ENCODE measurements at places on chromosomes 2 and 18.

DNA sequence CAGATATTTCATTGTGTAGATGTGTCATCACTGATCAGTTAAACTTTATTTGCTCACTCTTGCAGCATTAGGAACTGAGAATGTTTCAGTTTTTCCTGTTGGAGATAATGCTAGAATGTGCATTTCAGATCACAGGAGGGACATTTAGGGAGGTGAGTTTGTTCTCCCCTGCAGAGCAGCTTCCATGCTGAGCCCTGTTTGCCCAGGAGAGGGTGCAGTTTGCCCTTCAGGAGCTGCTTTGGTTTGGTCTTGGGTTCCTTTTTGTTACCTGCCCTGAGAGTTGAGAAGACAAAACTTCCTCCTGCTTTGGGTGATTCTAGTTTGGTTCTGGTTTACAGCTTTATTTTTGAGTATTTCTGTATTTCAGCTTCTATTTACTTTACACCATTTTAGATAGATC lies 49.9 kb downstream of the DGKD start:
- no peak for DNase-seq

GRCh38 chr18:56267334-56267733 lies 371.1 kb downstream of the TXNL1 start:
- DNase-seq: no peak

DNA sequence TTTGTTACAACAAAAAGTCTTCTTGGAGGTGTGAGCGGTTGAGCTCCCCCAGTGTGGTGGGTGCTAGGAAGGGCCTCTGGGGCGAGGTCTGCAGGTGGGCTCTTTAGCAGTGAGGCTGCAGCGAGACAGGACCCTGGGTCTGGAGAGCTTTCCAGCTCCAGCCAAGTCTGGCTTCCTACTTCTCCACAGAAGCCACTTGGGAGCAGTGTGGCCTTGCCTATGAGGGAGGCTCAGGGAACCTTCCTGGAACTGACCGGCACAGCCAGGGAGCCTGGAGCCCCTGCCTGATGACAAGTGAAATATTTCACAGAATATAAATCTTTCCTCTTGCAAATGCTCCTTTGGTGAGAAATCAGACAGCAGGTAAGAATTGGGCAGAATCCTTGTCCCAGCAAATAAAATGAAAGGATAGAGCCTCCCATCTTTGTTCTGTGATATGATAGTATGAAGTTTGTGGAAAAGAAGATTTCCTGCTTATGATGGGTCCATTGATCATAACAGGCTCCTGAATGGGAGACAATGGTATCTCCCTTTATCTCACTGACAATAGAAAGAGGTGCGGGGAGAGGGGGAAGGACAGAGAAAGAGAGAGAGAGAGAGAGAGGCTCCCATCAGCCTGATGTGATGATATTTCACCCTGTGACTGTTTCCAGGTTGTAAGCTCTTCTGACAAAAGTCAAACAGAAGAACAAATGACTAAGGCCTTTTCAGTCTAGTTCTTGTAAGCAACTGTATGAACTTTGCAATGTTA lies 289.8 kb upstream of the SPRED2 start:
- no peak for DNase-seq

DNA sequence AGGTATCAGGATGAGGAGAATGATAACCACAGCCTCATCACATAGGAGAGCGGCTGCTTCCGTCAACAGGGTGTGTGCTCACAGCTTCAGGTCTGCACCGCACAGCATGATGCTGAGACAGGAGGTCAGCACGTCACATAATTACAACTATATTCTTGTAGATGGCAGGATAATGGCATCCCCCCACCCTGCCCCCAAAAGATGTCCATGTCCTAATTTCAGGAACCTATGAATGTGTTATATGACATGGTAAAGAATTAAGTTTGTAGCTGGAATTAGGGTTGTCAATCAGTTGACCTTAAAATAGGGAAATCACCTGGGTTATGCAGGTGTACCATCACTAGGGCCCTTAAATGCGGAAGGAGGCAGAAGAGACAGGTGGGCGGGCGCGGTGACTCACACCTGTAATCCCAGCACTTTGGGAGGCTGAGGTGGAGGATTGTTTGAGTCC lies 73.9 kb downstream of the ARL4C start:
- DNase-seq: no peak

- no peak for DNase-seq
These were observed 223.2 kb upstream of the PIK3C3 start for GRCh38 chr18:41731884-41732283.

DNA sequence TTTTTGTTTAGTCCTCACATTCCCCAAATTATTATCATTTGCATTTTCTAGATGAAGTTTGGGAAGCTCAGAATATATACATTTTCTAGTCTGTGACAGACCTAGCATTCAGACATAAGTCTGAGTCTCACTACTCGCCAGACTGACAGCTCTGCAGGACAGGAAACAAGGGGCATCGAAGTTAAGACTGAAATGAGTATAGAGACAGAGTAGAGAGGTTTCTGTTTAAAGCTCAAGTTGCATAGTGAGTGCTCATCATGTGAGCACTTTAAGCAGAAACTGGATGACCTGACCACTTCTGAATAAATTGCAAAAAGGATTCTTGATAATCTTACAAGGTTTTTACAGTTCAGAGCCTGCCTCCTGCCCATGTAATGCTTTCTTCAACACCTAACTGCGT lies 1.1 kb downstream of the HADHB start:
- DNase-seq: no peak

GRCh38 chr2:171134624-171135230 lies 26.0 kb downstream of the TLK1 start:
- no peak for DNase-seq

DNA sequence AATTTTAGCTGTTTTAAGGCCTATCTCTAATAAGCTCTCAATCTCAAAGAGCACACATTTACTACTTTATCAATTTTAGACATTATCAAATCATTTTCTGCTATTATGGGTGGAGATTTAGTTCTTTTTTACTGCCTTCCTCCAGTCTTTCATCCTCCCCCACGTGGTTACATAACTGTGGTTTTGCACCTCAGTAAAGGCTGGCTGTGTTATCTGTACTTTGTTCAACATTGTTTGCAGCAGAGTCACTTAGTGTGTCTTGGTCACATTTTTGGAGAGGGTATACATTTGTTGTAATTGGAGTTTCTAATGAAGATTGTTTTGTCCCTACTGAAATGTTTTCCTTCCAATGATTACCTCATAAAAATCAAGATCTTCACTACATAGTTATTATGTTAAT lies 549.6 kb upstream of the CELF4 start:
- DNase-seq: no peak

All from stimulated activated CD8-positive, alpha-beta memory T cell treated with anti-CD3 and anti-CD28 coated beads, Interleukin-7, amount 100 ng/mL, for 24 hours (primary cell).